ENCODE measurements at places on chromosomes 6 and 20. TPM values are rescaled to one million over a fixed set of nuclear protein-coding genes. Genes with fewer than 3 reads are reported as not detected.

Gene MPIG6B
- total RNA-seq, result not detected

Gene CTNNBL1
- total RNA-seq, result 37.5 TPM

Gene ABCC10
- 19.1 TPM for total RNA-seq

Gene CDH4
- 3.6 TPM for total RNA-seq

Gene ZSCAN23
- total RNA-seq, result 0.10 TPM

Gene ADAM33
- total RNA-seq, result not detected

Gene HTR1E
- total RNA-seq, result not detected

Gene LSM2
- 117 TPM for total RNA-seq
